ENCODE measurements at places on chromosomes 2 and 18.

- no peak for DNase-seq
Observed at GRCh38 chr2:180507028-180507427, 473.4 kb upstream of the UBE2E3 start.

DNA sequence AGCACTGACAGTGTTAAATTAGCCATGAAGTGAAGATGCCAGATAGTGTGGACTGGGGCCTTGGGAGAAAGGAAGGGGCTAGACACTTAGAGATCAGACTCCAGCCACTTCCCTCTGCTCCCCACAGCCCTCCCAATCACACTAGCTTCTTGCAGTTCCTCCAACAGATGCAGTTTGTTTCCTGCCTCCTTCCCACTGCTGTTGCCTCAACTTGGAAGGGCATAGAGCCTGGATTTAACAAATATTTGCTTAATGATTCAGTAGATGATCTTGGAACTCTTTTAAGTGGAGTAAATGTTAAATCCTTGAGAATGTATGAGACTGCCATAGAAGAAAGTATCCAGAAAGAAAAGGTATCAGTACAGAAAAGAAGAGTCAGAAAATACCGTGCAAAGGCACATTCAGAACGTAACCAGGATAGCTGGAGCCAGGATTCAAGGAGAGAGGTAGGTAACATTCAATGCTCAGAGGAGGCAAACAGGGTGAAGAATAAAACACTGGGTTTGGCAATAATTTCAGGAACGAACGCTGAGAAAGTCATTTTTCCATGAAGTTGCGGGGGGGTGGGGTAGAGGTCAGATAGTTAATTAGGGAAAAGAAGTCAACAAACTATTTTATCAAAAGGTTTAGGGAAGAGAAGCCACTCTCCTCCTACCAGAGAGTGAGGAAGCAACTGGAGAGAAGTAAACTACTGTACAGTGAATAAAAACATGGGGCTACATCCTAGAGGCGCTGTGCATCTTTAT, 1.3 kb upstream of the BZW1 start:
- no peak for DNase-seq

GRCh38 chr2:12169721-12170120, 423.3 kb downstream of the LPIN1 start:
- no peak for DNase-seq

- DNase-seq = no peak
Observed at GRCh38 chr2:218155953-218156479, 10.7 kb downstream of the CXCR1 start.

- DNase-seq = no peak
Observed at GRCh38 chr2:79799729-79800128, 286.9 kb downstream of the CTNNA2 start.

DNA sequence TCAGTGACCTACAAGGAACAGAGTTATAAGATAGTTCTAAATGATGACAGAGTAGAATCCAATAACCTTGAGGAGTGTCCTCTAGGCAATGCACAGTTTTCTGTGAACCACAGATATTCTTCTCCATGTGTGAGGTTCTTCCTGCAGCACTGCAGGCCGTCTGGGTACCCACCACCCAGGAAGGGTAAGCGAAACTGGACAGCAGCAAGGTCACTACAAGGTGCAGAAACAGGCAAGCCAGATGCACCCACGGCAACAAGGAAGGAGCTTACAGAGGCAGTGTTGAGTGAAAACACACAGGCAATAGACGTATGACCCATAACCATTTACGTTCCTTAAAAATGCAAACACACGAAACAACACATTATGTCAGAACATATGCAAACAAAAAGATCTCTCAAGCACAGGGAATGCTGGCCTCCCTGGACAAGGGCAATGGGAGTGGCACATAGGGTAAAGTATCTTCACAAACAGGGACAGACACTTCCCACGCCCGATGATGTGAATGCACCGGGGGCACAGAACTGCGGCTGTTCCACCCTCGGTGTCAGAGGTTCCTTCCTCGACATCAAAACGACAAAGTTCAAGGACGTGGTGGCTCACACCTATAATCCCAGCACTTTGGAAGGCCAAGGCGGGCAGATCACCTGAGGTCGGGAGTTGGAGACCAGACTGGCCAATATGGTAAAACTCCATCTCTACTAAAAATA, 84.1 kb downstream of the NDUFA10 start:
- no peak for DNase-seq

DNA sequence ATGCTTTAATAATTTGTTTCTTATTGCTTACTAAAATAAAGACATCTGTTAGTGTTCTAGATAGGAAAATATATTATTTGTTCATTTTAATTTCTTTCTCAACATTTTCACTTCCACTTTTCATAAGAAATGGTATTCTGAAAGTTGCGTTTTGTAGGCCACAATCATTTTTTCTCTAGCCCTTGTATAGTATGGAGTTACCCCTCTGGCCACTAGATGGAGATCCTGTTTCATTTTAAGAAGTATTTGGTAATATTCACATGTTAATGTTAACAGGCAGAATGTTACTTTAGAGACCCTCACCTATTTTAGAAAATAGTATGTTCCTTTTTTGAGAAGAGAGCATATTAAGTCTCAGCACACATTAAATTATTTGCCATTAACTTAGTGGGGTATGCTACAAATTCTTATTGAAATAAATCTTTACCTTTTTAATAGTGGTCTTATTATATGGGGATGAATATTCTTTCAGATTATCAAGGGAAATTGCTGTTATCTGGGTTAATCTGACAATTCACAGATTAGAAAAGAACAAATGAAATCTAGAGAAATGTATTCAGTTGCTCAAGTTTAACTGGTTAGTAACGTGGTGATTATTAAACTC, 73.9 kb upstream of the TTC27 start:
- no peak for DNase-seq

- DNase-seq = no peak
Observed at GRCh38 chr18:75257605-75258004, 47.0 kb downstream of the TSHZ1 start.

DNA sequence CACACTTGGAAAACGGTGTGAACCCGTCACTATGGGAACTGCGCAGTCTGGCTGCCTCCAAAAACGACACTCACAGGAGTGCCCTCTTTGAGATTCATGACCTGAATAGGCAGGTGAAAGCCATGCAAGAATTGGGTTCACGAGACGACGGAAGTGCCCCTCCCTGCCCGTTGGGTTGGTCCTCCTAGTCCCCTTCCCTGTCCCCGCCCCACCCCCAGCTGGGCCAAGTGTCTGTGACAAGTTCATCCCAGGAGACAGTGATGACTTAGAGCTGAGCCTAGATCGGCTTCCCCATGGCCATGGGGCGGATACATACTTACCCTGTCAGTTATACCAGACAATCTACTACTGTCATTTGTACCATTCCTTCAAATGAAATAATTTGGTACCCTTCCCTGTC, 1137.7 kb upstream of the CHAC2 start:
- DNase-seq = no peak

DNA sequence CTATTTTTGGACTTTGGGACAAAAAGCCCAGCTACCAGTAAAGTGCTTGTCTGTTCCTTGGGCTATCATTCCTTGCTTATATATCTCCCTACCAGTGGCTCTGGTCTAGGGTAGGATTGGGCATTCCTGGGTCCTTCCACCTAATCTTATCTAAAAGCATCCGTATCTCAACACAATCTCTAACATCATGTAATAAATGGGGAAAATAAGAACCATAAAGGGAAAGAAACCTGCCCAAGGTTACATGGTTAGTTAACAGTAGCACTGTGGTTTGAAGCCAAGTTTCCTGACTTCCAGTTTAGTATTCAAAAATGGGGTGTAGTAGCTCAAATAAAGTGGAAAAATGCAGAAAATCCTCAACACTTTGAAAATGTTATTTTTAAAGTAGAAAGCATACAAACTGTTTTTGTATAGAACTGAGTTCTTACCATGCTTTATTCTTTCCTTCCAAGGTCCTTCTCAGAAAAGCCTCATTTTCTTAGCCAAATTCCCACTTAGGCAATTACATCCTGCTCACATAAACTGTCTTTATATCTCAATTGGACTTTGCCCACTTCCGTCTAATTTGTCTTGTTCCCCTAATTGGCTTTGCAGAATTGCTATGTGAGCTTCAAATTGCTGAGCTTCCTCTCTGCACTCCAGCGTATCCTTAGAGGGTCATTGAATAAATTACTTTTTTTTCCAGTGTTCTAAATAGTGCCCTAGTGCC, 273.1 kb upstream of the UBE2E3 start:
- no peak for DNase-seq

DNA sequence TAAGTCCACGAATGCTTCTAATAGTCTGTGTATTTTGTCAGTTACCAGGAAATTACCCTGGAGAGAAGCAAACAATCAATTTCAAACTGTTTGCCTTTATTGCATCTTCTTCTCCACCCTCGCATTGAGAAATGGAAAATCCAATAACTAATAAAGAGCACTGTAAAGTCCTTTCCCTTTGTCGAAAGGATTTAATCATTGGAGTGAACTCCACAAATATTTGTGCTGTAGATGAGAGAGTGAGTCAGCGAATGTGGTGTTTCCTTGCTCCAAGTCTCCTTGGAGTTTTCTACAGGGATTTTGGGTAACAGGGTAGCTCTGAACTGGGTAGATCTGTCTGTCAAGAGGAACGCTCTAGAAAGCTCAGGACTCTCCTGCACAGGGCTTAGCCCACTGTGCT, 240.2 kb downstream of the KCNS3 start:
- no peak for DNase-seq

- no peak for DNase-seq
Observed at GRCh38 chr2:60309941-60310660, 243.4 kb downstream of the BCL11A start.

DNA sequence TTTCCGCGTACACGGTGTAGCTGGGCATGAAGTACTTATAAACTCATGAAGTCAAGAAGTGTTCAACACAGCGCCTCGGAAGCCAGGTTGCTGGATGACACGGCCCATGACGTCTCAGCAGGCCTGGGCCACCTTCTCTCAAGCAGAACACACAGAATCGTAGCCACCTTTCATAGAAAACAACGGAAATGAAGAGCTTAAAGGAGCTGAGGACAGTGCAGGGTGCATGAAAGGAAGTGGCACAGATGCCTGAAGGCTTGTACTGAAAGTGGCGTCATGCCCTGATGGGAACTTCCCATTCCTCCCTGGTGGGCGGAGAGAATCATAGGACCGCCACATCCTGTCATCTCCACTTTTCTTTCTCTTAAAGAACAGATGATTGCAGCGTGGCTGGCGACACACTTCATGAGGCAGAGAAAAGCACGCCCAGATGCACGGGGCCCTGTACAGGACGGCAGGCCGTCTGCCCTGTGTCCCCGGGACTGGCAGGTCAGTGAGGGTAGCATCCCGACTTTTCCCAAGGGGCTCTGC, 31.1 kb downstream of the HDAC4 start:
- DNase-seq = no peak

GRCh38 chr2:10812362-10813162, at the start of gene PDIA6:
PDIA6 (minus strand) TSS chr2:10812785; CDS start chr2:10812696, 89 bp downstream.
- peak; percentile 98 for DNase-seq

DNA sequence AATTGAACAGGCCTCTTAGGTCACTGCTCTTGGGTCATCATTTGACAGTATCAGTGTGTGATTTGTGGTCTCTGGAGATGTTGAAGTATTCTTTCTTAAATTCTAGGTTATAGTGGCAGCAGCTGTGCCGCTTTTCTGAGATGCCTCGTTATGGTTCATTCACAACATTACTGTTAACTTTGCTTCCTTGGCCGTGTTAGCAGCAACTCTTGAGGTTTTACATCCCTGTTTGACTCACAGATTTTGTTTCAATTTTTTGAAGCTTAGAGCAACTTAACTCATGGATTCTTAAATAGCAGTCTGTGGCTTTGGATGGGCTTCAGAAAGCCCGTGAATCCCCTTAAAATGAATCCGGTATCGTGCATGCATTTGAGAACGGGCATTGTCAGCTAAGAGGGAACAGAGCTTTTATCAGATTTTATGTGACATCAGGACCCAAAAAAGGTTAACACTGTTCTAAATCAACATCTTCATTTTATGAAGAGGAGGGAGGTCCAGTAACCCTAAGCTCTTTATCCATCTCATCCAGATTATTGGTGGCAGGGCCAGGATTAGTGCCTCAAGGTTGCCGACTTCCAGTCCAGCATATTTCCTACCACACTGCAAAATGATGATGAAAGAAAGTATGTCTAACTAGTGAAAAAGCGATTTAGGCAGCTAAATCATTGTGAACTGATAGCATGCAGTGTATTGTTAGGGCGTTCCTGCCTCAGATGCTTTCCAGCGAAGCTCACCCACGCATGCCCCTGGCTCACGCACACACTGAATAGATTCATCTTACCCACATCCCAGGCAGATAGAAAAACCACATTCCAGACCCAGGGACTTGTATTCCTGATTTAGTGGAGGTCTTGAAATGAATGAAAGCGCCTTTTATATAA, 5.1 kb downstream of the TRIB2 start:
- DNase-seq = no peak

DNA sequence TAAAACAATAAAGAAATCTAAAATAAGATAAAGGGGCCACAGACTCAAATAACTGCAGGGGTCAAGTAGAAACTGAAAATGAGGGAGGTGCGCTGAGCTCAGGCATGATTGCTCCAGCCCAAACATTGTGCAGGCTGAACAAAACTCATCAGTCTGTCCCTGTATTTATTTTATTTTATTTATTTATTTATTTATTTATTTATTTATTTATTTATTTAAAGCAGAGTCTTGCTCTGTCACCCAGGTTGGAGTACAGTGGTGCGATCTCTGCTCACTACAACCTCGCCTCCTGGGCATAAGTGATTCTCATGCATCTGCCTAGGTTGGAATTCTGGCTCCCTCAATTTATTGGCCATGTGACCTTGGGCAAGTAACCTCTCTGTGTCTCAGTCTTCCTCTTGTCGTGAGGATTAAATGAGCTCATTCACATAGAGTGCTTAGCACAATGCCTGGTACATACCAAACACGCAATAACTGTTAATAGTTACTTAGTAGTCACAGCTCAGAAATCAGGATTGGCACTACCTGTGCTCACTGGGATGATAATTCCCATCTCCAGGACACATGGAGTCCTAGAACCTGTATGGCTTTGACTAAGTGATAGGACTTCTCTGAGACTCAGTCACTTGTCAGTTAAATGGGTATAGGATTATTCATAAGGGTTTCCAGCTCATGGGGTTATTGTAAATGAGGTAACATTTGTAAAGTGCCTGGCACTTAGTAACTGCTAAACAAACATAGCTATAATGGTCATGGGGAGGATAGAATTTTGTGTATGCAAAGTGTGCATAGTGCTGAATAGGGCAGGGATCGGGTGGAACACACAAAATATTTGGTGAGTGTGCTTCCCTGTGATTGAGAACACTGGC, 6.0 kb downstream of the SPEG start:
- no peak for DNase-seq

DNA sequence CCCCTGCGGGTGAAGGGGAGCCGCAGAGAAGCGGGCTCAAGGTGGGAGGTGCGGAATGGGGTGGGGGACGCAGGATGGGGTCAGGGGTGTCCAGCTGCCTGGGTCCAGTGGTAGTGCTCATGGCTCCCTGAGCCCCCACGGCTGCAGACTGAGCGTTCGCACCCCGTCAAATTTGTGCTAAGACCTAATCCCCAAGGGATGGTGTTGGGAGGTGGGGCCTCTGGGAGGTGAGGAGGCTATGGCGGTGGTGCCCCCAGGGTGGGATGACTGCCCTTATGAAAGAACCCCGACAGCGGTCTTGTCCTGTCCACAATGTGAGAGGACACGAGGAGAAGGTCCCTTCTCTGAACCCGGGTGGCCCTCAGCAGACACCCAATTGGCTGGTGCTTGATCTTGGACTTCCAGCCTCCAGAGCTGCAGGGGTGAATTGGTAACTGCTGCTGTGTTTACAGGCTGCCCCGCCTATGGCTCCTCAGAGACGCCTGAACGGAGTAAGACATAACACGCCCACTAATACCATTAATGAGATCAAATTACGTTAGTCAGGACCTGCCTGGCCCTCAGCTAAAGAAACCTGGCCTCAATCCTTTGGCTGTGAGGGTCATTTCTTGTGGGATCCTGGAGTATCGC, 42.6 kb downstream of the PXDN start:
- DNase-seq = no peak
